ENCODE measurements at places on chromosomes 4 and X. TPM values are rescaled to one million over a fixed set of nuclear protein-coding genes. Genes with fewer than 3 reads are reported as not detected.

The DUSP21 gene
- not detected for total RNA-seq

The AFF2 gene
- total RNA-seq, result not detected

The RASGEF1B gene
- total RNA-seq, result 0.06 TPM

The SERTM2 gene
- not detected for total RNA-seq

All from A549 treated with AZD2906 at 1 μM for 4 hours (cell line).